ENCODE measurements at places on chromosomes 2 and 18.

GRCh38 chr2:75570948-75571729, 10.4 kb upstream of the EVA1A start:
- DNase-seq, result peak; percentile 75

DNA sequence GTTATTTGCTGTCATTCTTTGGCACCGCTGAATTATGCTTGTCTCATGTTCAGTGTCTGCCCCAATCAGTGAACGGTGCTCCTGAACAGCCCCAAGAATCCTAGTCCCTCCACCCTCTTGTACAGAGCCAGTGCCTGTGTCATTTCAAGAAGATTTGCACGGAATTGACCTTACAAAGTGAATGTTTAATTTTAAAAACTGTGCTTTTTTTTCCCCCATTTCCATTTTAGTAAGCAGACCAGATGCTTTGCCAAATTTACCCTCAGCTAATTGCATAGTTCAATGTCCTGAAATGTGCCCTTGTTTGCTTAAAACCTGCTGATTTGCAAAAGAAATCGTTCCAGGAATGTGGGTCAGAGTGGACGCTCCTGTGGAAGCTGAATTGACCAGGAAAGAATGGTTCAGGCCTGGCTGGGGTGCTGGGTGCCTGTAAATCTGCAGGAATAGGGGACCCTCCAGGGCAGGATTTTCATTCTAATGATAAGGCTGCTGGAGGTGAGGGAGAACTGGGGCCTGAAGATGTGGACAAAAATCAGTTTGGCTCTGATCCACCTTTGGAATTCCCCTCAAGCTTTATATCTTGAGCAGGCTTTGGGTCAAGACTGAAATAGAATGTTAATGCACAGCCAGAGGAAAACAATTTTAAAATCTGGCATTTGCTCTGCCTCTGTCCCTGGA, 20.1 kb downstream of the TMEM17 start:
- no peak for DNase-seq

DNA sequence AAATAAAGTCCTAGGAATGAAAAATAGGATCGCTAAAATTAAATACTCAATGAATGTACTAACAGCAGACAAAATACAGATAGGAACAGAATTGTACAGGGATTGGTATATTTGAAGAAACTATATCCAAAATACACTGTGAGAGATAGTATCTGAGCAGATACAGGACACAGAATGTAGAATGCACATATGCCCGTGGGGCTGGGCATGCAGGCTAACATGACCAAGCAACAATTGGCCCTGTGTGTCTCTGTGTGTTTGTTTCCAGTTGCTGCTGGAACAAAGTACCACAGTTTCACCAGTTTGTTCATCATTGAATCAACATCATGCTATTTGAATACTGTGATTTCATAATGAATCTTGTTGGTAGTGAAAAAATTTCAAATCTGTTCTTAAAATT, 127.6 kb downstream of the PMAIP1 start:
- DNase-seq, result no peak

GRCh38 chr2:107419191-107419590, 407.5 kb upstream of the RGPD4 start:
- no peak for DNase-seq

GRCh38 chr2:98539056-98539735, 69.1 kb downstream of the COA5 start:
- no peak for DNase-seq

GRCh38 chr2:85537600-85538506, 1.1 kb upstream of the MAT2A start:
- no peak for DNase-seq

- no peak for DNase-seq
Observed at GRCh38 chr2:239953418-239954061, 71.6 kb downstream of the NDUFA10 start.

- DNase-seq, result no peak
Observed at GRCh38 chr2:102081606-102082005, 60.9 kb upstream of the IL1R1 start.

GRCh38 chr2:232697807-232698110, 628 bp downstream of the GIGYF2 start:
- no peak for DNase-seq

- no peak for DNase-seq
Observed at GRCh38 chr2:159609811-159610549, 6.4 kb downstream of the BAZ2B start.

DNA sequence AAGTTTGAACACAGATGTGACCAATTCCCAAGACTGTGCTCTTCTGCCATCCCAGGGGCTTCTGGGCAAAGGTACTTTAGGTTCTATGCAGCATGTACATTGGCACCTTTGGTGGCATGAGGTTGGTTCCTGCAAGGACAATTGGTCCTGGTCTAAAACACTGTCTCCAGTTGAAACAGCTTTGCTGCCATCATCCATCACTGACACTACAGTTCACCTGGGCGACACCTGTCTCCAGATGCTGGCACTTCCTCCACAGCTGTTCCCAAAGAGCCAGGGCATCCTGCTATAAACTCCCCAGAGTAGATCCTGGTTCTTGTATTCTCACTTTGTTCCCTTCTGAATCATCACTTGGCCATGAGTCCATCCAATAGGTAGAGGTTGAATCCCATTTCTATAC, 60.6 kb downstream of the FHOD3 start:
- no peak for DNase-seq

DNA sequence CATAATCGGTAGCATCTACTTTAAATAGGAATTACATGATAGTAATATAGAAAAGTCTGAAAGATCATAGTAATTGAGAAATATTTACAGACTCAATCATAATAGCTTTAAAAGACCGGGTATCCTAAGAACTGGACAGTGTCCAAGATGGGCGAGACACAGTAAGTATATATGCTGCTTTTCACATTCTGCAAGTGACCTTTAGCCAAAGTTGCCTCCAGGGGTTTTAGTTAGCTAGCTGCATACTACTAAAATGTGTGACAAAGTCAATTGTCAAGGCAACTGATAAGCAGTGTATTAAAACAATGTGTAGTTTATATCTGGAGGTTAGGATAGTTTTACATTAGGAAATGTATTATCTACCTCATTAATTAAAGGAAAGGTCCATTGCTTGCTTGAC, 24.6 kb downstream of the CD302 start:
- DNase-seq, result no peak

DNA sequence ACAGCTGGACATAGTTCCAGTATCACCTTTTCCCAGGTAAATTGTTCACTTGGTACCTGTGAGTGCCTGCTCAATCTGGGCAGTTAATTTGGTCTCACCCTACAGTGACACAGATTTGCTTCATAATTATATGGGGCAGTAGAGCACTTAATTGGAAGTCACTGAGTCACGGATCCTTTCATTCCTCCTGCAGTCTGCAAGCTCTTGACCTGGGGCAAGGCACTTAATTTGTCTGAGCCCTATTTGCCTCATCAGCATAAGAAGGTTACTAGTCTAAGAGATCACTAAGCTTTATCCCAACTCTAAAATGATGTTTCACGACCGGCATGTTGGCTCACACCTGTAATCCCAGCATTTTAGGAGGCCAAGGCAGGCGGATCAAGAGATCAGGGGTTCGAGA, 8.9 kb downstream of the FBXO36 start:
- DNase-seq, result no peak

GRCh38 chr18:42112657-42113420, 157.8 kb downstream of the PIK3C3 start:
- DNase-seq, result peak; percentile 44

DNA sequence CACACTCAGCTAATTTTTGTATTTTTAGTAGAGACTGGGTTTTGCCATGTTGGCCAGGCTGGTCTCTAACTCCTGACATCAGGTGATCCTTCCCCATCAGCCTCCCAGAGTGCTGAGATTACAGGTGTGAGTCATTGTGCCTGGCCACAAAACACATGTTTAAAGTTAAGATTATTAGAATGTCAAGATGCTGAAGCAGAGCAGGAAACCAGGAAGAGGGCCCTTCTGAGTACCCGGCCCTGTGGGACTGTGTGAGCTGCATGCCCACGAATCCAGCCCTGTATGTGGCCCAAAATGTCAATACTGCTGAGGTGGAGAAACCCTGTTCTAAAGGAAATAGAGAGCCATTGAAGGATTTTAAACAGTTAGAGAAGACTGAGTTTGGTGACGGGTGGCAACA, 31.0 kb upstream of the REV1 start:
- DNase-seq, result no peak

DNA sequence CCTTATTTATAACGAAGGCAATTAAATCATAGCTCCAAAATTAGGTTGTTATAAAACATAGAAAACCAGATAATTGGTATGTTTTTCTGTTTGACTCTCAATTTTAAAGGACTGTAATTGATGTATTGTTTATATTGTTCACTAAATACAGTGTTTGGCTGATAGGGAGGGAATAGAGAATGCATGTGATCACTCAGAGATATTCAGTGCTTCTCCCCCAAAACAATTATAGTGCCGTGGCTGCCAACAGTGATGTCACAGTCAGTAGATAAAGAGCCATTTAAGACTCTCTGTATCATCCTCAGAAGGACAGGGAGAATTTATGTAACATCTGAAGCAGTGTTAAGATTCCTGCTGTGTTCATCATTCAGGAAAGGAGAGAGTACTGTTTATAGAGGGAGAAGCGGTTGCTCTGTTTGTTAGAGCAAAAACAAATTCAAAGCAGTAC, 69.6 kb downstream of the PHLPP1 start:
- peak; percentile 24 for DNase-seq
